ENCODE measurements at places on chromosomes 11 and 22. TPM values are rescaled to one million over a fixed set of nuclear protein-coding genes. Genes with fewer than 3 reads are reported as not detected.

GRCh38 chr11:124068601-124069110 is 27.5 kb upstream of the OR10G7 start:
- no peak for DNase-seq

DNA sequence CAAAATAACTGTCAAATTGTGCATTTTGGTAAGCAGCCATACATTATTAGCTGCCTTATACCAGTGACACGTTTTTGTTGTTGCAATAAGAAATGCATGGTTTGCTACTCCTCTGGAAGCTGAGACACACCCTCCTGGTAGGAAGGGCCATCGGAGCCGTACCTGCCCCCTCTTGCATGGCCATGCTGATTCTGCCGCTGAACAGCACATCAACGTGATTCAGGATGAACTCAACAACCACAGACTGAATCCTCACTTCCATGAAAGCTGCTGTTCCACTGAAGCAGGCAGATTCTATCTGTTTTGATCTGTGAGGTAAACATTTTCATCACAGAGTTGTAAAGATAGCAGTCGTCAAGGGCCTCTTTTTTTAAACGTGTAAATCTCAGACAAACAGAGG is 38.6 kb upstream of the TP53AIP1 start:
- no peak for DNase-seq

Gene GGT5
- polyA plus RNA-seq: not detected

DNA sequence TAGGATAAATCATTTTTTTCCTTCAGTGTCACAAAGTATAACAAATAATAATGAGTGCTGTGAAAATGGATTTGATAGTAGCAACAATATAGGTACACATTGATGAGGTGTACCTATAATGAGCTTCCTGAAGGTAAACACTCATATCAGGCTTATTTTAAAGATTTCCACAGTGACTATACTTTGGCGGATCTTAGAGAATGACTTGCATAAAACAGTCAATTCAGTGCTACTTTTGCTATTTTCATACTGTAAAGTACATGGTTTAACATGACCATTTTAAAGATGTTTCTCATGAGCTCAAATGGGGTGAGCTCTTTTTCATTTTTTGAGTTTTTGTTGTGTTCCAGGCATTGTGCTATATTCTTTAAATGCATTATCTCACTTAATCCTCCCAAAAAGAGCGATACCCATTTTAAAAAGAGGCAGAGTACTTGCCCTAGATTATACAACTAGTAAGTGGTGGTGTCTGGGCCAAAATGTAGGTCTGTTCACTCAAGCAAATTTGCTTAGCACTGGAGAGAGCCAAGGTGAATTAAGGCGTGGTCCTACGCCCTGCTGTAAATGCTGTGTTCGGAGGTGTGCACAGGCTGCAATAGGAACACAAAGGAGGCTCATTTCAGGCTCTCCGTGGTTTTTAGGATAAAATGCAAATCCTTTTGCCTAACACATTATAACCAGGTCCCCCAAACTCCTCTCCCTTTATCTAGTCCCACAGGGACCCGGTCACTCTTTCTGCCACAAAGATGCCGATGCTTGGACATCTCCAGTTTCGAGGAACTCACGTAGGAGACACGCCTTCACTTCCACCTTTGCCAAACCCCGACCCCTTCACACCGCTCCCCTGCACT is 617 bp upstream of the ALKBH3 start:
- no peak for DNase-seq

GRCh38 chr11:60970369-60970774 is 1.1 kb upstream of the CD6 start:
- DNase-seq: no peak
